ENCODE measurements at places on chromosomes 13 and 19.
A peak's percentile ranks its signal among the peaks of the same experiment; 100 is the strongest.

GRCh38 chr13:106555631-106556328 lies 12.2 kb downstream of the ARGLU1 start:
- no peak for DNase-seq

- no peak for DNase-seq
Measured at GRCh38 chr19:29543381-29543780, 17.6 kb downstream of the VSTM2B start.

GRCh38 chr13:112896736-112897602 lies 72.0 kb upstream of the MCF2L start:
- no peak for DNase-seq

GRCh38 chr19:51027126-51027806 lies 850 bp upstream of the KLK11 start:
- no peak for DNase-seq

DNA sequence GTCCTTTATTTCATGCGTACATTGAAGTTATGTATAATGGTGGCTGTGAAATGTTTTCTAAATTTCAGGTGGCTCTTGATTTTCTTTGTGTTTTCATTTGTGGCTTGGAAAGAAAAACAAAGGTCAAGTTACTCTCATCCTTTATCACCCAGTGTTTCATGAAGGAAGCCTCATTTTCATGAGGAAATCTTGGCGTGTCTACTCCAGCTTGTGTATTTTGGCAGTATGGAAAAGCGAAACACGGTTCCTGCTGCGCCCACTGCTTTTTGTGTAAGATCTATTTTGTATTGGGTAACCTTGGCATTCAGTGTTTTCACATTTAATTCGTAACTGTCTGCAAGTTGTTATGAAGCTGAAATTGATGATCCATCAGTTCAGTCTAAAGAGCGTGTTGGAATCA lies 147.0 kb upstream of the RNF113B start:
- no peak for DNase-seq

- peak; percentile 61 for DNase-seq
Measured at GRCh38 chr13:36362251-36362650, 16.1 kb upstream of the SPART start.

GRCh38 chr19:6066661-6067646 lies 43.3 kb downstream of the RFX2 start:
- peak; percentile 90 for DNase-seq

DNA sequence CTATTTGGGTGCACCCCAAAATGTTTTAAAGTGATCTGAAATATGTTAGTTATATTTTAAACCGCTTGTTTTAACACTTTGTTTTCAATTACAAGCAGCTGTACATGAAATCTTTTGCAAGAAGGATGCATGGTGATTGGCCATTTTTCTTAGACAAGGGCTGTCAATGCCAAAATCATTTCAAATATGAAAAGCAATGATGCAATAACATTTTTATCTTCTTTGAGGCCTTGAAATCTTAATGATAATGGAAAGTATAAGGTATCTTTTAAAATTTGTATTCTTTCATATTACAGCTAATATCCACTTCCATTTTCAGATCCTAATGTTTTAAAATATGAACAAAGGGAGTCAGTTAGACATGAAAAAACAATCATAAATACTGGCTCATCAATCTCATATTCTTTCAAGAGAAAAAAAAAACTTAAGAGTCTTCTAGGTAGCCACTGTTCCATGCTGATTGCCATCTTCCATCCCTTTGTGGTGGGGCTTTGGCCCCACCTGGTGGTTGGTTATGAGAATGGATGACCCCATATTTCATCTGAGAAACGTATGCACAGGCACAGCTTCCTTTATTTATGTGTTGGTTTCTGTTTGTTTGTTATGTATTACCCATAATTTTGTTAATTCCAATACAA lies 330.3 kb upstream of the MIR17HG start:
- peak; percentile 41 for DNase-seq

GRCh38 chr13:100290165-100290801 lies 201.4 kb downstream of the PCCA start:
- no peak for DNase-seq

- DNase-seq: peak; percentile 32
Measured at GRCh38 chr13:23510979-23511735, 59.1 kb upstream of the TNFRSF19 start.

DNA sequence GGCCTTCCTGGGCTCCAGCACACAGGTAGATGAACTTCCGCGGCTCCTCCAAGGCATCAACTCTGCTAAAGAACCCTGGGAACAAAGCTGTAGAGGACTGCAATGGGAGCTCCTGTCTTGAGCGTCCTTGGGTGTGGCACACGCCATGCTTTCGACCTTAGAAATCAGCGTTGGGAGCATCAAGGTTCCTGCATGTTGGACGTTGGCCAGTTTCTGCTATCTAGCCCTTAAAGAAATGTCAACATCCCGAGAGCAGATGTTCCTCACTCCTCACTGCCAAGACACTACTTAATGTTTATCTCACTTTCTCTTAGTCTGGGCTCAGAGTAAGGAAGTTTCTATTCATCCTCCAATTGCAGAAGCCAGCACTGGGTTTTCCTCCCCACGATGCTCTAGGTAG lies 70.6 kb upstream of the MEDAG start:
- no peak for DNase-seq

DNA sequence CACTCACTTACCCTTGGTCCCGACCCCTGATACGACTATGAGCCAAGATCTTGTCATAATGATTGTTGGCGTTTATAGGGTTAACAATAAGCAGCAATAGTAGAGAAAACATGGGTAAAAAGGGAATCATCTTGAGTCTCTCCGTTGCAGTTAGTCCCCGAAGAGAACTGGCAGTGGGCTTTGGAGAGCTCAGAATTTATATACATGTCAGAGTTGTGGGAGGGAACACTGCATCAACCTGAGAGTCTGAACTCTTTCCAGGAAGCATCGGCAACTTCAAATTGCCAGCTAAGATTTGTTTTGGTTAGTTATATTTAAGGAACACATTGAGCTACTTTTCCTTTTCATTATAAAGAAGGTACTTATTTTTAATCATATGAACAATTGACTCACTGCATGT lies at the start of gene POSTN:
Gene POSTN, minus strand, starts transcription at position 172 of the 400 bp plus-strand sequence. Its CDS starts 42 bp downstream, at position 130.
- DNase-seq: no peak

GRCh38 chr19:19538061-19538784 lies at the start of gene CILP2:
TSS of gene CILP2 (plus strand) at chr19:19538265. CDS start at chr19:19538350, 85 bp downstream.
- no peak for DNase-seq

DNA sequence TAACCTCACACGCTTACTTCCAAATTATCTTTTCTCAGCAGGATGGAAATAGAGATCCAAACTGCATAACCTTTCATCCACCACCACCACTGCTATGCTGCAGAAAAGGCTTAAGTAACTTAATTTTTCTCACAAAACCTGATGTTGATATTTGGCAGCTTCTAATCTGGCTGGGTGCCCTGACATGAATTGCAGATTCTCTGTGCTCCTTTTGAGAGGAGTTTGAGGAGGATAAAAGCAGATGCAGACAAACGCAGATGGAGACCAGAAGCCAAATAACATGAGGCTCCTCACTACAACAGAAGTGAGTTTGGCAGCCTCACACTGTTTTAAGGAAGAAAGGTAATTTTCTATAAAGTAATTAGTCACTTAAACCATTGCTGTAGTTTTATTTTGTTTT lies 646.2 kb upstream of the ATXN8OS start:
- no peak for DNase-seq

- DNase-seq: no peak
Measured at GRCh38 chr13:99743094-99743493, 228.5 kb downstream of the ZIC5 start.

GRCh38 chr13:27171244-27171826 lies at the start of gene USP12:
TSS of gene USP12 (minus strand) at chr13:27171811. CDS start at chr13:27171639, 172 bp downstream.
- peak; percentile 39 for DNase-seq

GRCh38 chr13:91303031-91303430 lies 44.5 kb upstream of the MIR17HG start:
- no peak for DNase-seq

- no peak for DNase-seq
Measured at GRCh38 chr19:10338940-10339339, 484 bp downstream of the ICAM3 start.

GRCh38 chr19:5958074-5958850 lies 19.7 kb downstream of the RANBP3 start:
- DNase-seq: no peak

GRCh38 chr13:98930151-98930591 lies 47.7 kb downstream of the DOCK9 start:
- no peak for DNase-seq

GRCh38 chr19:51006406-51006805 lies 5.0 kb upstream of the KLK8 start:
- no peak for DNase-seq

DNA sequence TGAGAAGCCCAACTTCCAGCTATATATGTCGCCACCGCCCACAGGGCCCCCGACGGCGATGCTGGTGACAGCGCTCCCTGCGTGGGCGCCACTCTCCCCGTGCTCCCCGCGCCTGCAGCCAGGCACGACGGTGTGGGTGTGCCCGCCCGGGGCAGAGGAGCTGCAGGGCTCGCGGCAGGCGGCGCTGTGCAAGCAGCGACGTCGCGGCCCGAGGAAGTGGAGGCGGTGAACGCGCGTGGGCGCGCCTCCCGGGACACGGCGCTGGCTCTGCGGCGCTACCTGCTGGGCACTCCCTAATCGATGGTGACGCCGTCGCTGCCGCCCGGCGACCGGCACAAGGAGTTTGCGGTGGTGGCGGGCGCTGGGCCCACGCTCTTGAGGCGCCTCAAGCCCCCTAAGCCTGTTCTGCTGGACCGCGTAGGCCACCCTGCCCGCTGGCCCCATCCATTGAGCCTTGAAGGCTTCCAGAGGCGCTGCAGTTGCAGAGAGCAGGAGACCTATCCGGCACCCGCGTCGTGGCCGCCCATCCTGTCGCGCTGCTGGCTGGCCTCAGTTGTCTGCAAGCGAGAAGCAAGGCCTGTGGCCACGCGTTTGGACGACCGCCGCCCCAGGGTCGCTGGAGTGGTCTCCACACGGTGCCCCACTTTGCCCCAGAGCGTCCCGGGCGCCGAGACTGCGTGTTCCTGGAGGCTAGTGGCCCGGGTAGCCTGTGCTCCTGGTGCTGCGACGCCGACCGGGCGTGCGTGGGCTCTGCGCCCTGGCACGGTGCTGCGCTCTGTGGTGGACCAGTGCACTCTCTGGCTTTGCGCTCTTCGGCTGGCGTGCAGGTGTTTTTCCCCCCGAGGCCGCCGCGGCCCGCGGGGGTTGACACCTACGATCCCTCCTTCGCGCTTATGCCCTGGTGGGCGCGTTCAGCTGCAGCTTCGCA lies 23.1 kb downstream of the LRFN3 start:
- peak; percentile 65 for DNase-seq

- no peak for DNase-seq
Measured at GRCh38 chr13:26978081-26978860, 193.3 kb downstream of the USP12 start.

DNA sequence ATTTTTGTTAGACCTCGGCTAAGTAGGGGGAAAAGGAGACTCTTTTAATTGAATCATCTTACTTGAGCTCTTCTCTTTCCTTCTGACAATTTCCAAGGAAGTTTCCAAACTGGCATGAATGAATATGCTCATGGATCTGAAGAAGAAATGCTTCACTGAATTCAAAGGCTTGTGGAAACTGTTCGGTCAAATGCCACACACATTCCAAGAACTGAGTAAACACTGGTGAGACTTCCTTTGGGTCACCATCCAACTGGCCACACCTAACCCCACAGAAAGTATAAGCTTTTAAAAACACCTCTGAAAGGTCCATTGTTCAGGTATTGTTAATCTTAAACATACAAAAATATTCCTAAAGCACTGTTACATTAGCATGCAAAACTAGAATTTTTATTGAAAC lies 33.6 kb downstream of the MTMR6 start:
- no peak for DNase-seq

DNA sequence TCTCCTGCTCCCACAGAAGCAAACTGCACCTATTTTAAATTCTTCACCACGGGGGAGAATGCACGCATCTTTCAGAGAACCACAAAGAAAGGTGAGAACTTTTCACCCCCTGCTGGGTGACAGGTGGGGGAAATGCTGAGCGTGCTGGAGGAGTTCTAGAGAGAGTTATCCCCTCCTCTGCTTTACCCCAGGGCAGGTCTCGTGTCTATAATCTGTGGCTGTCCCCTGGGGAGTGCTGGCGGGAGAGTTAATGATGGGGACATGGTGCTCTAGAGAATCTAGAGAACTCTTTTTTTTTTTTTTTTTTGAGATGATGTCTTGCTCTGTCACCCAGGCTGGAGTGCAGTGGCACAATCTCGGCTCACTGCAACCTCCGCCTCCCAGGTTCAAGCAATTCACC lies 6.8 kb downstream of the CACNG6 start:
- no peak for DNase-seq

DNA sequence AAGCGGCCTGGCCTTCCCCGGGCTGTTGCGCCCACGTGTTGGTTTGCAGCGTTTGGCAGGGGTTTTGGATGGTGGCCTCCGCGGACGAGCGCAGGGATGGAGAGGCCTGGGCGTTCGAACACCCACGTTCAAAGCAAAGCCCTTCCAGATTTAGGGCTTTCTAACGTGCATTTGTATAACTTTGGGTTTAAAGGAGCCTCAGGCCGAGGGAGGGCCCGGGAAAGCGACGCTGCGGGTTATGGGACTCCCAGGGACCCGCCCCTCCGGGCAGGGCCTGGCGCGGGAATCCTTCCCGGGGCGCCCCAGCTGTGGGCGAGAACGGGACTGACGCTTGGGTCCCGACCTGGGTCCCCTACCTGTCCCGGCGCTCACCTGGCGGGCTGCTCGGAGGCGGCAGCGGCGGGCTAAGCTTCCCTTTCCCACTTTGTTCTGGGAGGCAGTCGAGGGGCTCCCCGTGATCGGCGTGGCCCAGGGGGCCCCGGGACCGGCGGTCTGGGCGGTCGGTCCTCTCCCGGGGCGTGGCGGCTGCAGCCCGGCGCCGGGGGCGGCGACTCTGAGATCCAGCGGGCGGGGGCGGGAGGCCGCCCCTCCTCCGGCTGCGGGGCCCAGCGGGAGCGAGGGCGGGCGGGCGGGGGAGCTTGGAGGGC lies at the start of gene FBXO17:
Gene FBXO17, minus strand, starts transcription at position 529 of the 647 bp plus-strand sequence. CDS start 25,423 bp downstream, outside the sequence.
- DNase-seq: no peak

DNA sequence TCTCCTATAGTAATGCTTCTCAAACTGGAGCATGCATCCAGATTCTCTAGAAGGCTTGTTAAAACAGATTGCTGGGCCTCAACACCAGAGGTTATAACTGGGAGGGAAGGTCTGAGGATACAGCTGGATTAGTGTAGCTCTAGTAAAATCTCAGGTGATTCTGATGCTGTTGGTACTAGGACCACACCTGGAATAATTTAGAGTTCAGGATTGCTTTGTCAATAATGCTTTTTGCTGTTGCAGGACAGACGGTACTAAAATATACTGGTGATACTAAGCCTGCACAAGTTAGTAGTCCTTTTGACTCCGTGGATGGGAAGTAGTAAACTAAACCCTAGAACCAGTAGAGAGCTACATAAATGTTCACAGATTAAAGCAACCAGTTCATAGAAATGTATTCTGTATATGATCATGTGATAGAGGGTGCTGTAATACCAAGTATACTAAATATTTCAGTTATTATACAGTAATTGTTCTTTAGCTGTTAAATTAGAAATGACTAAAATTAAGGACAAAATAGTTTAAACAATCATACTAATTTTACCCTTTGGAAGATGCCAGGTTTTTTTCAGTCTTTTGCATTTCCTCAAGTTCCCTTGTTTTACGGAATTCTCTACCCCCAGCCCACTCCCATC lies 258.2 kb upstream of the STARD13 start:
- no peak for DNase-seq
